Mesenteric fat pad (tissue), 1 donor: ENCODE measurements at places on chromosomes 5 and 9.

DNA sequence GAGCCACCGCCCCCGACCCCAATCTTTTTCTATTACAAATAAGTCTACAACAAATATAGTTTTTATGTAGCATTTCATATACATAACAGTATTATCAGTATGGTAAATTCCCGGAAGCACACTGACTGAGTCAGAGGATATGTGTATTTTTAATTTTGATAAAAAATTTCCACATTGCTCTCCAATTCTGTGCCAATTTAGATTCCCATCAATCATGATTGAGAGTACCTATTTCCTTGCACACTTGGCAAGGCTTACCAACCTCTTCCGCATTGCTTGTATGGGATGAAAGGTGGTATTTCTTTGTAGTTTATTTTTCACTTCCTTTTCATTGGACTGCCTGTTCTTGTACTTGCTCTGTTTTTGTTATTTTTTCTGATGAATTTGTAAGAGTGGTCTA, 204.6 kb downstream of the RFX3 start:
- no peak for DNase-seq

- no peak for DNase-seq
These were observed 75.4 kb upstream of the ADRB2 start for GRCh38 chr5:148751025-148751424.

GRCh38 chr9:120242116-120242811, 337.7 kb downstream of the CDK5RAP2 start:
- no peak for DNase-seq

DNA sequence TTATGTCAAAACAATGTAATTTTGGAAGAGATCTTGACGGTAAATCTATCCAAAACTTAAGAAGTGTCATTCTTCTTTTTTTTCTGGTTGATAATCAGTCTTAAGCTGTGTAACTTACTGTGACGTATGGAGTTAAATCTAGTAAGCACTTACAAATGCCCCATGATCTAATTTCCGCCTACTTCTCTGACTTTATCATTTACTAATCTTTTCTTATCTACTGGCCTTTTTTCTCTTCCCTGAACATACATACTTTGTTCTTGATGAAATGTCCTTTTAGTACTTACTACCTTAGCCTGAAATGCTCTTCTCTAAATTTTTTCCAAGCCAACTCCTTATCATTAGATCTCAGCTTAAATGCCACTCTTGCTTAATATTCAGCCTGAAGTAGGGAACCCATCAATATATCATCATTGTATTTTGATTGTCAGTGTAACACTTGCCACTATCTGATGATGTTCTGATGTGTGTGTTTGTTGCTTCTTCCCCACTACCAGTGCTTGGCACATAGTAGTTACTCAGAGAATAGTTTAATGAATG, 27.6 kb downstream of the AP3S1 start:
- DNase-seq = no peak

- peak; percentile 85 for DNase-seq
These were observed 95.3 kb downstream of the PRRT1B start for GRCh38 chr9:131640438-131641137.

GRCh38 chr5:152288917-152289595, 116.0 kb downstream of the NMUR2 start:
- DNase-seq = no peak

GRCh38 chr5:52999344-52999949, 10.3 kb downstream of the ITGA2 start:
- DNase-seq = no peak

DNA sequence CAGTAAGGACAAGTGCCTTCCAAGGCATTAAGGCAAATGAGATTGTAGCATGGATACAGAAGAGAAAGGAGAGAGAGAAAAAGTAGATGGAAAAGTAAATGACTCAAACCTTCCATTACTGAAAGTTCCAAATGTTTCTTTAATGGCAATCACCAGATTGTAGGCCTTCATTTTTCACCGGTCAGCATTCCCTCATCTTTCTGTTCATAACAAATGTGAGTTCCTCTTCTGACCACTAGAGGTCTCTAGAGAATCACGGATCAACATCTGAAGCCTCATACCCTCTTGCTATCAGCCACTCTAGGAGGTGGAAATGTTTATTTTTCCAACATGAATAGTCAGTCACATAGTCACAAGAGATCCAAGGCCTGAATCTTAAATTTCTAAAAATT, 73.6 kb upstream of the RPS23 start:
- no peak for DNase-seq

GRCh38 chr5:83576341-83576740, 104.8 kb downstream of the VCAN start:
- DNase-seq = no peak

- peak; percentile 77 for DNase-seq
These were observed 119.6 kb upstream of the PITX1 start for GRCh38 chr5:135153661-135154060.

GRCh38 chr5:56298336-56299090, 65.4 kb upstream of the ANKRD55 start:
- DNase-seq = no peak

GRCh38 chr9:93231121-93231694, 47.3 kb downstream of the WNK2 start:
- no peak for DNase-seq

DNA sequence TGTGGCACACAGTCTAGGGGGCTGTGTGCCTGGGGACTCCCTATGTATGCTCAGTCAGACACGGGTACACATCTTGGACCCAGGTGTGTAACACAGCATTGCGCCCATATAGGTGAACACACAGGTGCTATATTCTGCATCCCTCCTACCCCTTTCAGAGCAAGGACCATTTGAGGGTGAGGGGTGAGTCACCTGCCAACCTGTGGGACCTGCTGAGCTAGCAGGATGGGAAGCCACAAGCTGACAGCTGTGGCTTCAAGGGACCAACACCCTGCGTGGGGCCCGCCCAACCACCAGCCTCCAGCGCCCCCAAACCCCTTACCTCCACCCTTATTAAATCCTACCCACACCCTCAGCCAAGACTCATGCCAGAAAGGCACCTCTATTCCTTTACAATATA, 14.6 kb upstream of the AQP7 start:
- no peak for DNase-seq

DNA sequence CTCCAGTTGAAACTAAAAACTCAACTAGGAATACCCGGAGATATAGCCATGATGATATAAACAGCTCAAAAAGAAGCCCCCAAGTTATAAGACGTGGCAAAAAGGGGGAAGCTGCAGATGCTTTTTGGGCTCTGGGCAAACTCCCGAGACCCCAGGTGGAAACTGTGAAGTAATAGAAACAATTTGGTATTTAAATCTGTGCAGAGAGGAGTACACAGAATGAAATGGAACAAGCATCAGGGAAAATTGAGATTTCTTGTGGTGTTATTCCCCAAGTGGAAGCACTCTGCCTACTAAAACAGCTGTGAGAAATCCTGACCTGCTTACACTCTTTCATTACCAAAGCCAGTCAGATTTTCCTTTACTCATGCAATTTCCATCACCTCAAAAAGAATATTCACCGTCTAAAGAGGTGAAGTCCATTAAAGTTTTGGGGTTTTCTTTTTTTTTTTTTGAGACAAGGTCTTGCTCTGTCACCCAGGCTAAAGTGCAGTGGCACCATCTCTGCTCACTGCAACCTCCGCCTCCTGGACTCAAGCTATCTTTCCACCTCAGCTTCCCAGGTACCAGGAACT, 23.5 kb downstream of the SAXO1 start:
- no peak for DNase-seq

GRCh38 chr9:112537561-112537960, 50.9 kb downstream of the KIAA1958 start:
- DNase-seq = no peak

DNA sequence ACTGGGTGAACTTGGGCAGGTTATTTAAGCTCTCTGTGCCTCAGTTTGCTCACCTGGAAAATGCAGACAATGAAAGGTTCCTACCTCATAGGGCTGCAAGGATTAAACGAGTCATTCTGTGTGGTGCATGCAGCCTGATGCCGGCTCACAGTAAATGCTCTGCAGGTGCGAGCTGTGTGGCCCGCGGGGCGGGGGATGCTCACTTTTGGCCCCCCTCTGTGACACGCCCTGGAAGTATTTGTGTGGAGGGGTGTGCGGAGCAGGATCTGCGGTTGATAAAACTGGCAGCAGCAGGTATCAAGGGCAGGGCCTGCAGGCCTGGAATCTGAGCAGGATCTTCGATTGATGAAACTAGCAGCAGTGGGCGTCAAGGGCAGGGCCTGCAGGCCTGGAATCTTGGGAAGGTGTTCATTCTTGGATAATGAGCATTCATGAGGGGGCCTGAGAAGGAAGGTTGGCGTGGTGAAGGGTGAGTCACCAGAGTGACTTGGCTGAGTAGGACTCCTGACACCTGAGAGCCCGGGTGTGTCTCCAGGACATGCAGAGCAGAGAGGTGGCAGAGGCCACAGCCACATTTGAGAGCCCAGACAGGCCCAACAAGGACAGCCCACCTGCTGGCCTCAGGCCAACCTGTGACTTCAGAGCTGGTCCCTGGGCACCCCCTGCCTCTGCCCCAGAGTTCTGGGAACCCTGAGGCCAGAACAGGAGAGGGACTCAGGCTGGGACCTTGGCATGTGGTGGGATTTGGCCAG, 11.9 kb downstream of the UNC5A start:
- no peak for DNase-seq

DNA sequence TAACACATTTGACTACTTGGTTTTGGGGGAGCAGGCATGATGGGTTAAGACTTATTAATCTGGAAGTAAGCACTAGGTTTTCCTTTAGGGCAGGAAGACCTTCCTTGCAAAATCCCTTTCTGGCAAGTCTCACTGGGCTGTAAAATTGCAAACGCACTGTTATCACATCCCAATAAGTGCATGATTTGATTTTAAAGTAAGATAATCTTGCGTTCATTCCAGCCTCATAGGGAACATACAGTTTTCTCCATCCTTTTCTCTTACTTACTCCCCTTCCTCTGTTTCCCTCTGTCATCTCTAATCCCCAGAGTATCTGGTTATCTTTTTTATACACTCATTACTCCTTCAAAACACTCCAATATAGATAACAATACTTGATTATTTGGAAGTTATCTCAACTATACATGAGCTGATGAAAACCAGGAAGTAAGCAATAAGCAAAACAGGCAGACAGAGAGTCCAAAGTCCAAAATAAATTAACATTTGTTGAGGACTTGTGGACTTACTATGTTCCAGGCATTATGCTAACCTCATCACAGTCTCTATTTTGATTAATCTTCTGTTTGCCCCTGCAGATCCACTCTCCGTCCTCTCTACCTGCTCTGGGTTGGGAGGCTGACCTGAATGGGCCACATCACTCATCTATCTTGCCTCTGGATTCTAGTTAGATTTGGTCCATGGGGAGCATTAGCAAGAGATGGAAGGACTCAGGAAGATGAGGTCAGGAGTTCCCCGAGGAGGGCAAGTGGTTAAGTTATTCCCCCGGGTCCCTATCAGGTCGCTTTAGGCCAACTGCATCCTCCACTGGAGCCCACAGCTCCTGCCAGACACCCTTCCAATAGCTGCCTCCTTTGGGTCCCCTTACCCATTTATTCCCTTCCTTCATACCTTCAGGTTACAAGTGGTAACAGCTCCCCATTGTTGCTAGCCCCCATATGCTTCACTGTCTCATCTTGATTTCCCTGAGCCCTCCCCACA, 60.2 kb downstream of the SLC22A5 start:
- DNase-seq = no peak

DNA sequence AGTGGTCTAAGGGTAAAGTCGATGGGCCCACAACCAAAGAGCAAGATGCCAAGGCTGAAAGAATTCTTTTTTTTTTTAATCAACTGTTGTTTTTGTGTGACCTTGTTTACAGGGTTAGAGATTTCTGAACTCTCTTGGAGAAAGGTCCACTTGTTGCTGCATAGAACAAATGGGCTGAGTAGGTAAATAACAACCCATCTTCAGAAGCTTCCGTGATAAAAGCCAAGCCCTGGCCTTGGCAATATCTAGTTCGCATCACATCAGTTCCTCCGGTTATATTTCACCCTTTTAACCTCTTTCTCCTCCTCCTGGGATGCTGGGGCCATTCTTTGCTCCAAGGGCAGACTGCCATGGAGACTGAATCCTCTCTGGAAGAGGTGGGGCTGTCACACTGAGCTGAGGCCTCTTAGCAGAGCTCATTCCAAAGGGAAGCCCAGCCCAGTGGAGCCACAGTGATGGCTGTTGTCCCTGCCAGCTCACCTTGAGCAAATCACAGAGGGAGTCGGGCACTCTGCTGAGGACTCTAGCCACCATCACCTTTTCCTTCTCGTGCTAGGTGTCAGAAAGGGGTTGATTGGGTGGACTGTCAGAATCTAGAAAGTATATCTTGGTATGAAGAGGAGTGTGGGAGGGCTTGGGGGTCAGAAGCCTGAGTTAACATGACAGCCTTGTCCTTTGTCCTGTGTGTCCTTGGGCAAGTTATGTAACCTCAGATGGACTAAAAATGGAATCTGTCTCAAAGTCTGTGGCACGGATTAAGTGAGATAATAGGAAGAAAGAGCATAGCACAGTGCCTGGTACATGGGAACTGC, 17.9 kb downstream of the ANKRD55 start:
- no peak for DNase-seq

DNA sequence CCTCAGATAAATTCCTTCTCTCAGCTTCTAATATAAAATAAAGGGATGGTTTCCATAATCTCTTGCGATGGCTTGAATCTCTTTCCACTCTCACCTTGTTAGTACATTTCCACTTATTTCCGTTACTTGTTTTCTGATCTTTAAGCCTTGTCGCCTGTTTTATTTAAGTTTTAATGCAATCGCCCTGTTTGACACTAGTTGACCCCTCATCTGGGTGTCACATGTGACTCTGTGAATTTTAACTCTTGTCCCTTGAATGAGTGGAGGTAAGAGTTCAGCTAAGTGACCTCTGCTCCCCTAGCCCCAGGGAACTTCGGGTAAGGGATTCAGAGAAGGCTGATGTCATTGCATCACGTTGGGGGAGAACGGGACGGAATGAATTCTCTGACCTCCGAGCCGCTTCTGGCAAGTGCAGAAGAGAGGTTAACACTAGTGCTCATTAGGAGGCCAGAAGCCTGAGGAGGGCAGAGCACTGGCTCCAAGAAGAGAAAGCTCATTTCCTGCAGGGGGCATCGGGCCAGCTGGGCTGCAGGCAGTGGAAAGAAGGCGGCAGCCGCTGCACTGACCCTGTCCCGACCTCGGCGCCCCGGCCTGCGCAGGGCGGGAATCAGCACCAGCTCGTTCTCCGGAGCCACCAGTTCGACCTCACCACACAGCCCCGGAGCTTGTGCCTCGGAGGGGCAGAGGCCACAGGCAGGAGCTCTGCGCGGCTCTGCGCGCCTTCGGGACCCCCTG, 569 bp downstream of the HINT2 start:
- no peak for DNase-seq

- no peak for DNase-seq
These were observed 65.2 kb downstream of the TMEM167A start for GRCh38 chr5:83011985-83012384.
